ENCODE measurements at places on chromosomes 5 and 9.

GRCh38 chr5:134917070-134917815, 12.3 kb downstream of the PCBD2 start:
- DNase-seq = no peak

- no peak for DNase-seq
These were observed 1.7 kb upstream of the ACO1 start for GRCh38 chr9:32382565-32383320.

GRCh38 chr9:92315456-92315855, 9.7 kb downstream of the NOL8 start:
- DNase-seq = no peak

- no peak for DNase-seq
These were observed 344.1 kb downstream of the TMEM38B start for GRCh38 chr9:106038266-106039001.

DNA sequence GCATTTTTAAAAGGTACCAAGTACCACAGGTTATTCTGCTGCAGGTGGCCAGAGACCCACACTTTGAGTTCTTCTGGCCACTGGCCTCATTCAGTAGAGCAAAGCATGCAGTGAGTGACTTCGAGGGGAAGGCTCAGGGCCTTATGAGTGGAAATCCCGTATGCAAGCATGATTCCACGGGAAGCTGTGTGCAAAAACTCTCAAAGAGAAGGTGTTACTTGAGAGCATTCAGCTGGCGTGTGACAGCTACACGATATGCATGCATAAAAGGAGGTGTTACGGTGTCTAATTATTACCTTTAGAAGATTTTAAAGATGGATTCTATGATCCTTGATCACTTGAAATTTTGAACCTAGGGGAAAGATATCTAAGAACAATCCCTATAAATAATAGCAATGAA, 160.3 kb downstream of the ENC1 start:
- DNase-seq = no peak

Measured in transverse colon (tissue), 4 donors.